Activated CD4-positive, alpha-beta T cell treated with anti-CD3 and anti-CD28 coated beads, Interleukin-2, amount 50 U/mL, for 48 hours (primary cell): ENCODE measurements at places on chromosomes 1 and 21.

GRCh38 chr1:66354311-66355201 is 179.4 kb upstream of the SGIP1 start:
- DNase-seq = no peak

GRCh38 chr1:63793741-63794240 is 20.0 kb downstream of the ROR1 start:
- no peak for DNase-seq

DNA sequence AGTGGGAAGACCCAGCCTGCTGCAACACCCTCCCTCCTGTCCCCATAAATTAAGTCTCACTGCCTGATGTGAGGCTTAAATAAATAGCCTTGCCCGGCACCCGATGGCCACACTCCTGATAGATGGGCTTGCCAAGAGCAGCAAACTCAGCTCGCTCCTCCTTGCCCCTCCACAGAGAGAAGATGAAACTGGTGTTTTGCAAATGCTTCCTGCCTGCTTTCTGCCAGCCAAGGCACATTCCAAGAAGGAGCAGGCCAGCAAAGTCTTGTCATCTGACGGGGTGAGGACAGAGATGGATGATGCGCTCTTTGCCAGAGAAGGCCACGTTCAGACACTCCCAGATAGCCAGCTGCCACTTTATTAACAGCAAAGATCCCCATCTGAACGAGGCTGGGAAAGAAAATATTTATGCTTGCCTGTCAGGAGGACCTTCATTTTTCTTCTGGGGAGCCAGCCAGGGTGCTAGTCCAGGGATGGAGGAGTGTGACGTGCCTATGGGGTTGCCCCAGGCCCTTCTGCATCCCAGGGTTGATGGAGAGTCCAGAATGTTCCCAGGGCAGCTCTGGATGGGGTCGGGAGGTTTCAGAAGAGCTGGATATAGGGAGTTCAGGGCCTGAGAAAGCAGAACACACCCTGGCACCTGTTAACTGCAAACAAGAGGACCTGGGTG is 265.4 kb downstream of the FOXD2 start:
- DNase-seq = no peak

DNA sequence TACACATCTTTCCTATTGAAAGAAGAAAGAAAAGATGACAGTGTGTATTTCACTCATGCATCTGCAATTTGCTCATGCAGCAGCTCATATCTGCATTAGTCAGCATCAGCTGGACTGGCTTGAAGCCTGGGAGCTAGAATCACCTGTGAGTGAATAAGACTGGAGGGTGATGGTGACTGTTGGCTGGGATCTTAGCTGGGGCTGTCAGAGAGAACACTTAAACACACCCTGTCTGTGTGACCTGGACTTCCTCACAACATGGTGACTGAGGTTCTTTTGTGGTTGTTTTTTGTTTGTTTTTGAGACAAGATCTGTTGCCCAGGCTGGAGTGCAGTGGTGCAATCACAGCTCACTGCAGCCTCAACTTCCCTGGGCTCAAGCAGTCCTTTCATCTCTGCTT is 24.9 kb downstream of the KLHDC7A start:
- DNase-seq = no peak

DNA sequence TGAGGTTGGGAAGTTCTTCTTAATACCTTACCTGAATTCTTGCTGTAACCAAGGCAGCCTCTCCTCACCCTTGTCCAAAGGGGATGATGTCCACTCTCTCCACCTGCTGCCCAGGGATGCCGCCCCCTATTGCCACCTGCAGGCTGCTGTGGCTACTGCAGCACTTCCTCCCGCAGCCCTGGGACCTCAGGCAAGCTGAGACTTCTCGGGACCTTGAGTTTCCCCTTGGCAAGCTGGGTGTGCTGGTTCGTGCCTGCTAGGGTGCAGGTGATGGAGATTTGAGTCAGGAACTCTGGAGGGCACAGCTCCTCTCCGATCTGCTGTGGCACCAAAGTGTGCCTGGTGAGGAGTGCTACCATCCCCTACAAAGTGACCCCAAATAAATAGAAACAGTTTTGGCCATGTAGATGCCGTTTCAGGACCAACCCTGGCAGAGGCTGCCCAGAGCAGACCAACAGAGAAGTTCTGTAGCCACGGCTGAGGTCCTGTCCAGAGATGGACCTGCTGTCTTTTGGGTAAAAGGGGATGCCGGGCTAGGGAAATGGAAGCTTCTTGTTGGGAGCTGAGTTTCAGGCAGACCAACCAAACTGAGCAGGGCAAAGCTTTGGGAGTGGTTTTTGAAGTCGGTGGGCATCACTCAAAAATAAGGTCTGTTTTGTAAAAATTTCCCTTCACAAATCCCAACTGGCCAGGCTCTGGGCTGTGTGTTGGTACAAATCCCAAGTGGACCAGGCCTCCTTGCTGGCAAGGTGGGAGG is 31.7 kb downstream of the RUNX3 start:
- peak; percentile 64 for DNase-seq

GRCh38 chr1:208445758-208446203 is 201.6 kb upstream of the PLXNA2 start:
- no peak for DNase-seq

DNA sequence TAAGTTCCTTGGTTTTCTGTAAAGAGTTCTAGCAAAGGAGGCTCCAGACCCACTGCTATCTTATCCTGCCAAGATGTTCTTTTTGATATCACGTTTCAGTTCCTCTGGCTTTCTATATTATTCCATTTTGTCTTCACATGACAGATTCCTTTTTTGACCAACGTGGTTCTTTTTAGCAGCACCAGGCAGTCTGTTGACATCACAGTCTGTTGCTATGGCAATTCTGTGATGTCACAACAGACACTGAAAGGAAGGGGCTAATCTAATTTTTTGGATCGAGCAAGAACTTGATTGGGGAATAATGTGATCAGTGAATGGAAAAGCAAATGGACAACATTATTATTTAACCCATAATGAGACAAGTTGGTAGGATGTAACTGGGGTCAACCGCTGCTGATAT is 64.5 kb upstream of the GOLT1A start:
- no peak for DNase-seq

DNA sequence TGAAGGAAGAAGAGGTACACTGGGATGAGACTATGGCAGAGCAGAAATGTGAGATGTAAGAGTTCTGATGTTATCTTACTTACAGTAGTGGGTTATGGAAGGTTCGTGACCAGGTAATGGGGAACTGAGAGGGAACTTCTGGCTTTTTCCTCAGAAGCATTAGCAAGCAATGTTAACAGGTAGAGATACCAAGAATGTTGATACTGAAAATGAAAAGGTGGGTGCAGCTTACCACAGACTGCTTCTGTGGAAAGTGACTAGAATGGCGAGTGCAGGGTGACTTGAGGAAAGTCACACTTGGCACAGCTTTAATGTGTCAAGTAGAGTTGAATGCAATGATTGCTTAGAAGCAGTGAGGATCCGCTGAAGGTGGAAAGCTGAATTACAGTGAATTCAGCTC is 70.8 kb downstream of the PLA2G4A start:
- DNase-seq = no peak

DNA sequence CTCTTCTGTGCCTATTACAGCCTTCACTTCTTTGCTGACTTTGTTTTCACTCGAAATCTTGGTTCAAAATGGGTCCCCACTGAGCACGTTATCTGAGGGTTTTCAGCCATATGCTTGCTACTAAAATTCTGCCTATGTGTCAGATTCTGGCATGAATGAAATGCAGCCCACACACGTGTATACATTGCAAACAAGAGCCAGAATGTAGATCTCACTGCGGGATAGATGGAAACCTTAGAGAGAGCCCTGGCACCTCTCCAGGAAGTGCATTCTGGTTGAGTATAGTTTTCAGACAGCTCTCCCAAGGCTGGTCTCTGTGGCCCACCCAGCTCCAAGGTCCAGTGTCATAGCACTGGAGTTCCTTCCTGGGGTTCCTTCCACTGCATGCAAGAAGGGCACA is 234.7 kb upstream of the GJB5 start:
- DNase-seq = no peak

DNA sequence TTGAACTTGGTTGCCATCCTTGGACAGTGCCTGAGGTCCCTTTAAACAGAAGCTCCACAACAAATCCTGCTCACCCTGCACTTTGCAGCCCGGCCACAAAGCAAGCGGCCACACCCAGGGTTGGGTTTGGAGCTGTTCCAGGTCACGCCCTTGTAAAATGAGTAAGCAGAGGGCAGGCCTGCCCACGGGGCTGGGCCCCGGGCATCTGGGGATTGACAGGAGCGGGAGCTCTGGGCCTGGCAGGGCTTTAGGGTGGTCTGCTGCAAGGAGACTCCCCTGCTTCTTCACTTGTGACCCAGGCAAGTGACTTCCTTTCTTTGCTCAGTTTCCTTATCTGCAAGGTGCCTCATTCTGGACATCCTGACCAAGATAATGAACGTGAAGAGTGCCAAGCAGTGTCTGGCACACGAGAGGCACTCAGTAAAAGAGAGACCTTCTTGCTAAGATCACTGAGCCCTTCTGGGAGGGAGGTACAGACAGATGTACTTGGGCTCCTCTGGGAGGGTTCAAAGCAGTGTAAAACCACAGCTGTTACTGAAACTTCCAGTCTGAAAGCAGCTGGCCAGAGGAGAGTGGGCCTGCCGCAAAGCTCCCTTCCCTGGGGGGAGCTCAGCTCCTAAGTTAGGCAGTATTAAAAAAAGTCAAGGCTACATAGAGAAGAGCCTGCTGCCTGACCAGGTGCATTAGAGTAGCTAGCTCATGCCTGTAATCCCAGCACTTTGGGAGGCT is 2.6 kb downstream of the E2F2 start:
- DNase-seq = peak; percentile 90

DNA sequence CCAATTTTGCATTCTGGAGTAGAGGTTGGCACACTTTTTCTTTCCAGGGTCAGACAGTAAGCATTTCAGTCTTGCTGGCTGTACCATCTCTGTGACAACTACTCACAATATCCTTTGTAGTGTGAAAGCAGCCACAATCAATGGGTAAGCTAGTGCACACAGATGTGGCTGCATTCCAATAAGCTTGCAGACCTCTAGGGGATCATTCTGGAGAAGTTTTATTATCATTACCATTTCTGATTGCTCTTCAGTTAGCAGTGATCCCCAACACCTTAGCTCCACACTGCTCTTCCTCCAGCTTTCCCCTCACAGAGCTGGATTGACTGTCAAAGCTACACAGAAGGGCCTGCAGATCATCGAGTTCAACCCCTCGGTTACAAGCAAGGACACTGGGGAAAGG is 9.1 kb downstream of the RXRG start:
- DNase-seq = no peak

DNA sequence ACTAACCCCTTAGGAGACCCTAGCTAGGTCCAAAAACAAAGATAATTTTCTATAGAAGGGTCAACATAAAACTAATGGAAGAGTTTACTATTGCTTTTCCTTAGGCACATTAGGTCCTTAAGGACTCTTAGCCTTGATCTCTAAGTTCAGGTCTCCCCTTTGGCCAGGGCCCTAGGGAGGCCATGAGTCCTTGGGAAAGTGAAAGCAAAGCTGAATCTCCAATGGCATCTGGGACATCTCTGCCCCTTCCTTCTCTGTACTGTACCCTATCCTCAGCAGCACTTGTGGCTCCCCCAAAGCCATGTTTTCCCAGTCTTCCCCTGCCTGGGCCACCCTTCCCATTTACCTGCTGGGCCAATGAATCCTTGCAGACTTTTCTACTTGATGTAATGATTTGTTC is 14.3 kb downstream of the IER5 start:
- no peak for DNase-seq

- DNase-seq = no peak
Observed at GRCh38 chr1:197145446-197146024, 934 bp downstream of the ASPM start.

DNA sequence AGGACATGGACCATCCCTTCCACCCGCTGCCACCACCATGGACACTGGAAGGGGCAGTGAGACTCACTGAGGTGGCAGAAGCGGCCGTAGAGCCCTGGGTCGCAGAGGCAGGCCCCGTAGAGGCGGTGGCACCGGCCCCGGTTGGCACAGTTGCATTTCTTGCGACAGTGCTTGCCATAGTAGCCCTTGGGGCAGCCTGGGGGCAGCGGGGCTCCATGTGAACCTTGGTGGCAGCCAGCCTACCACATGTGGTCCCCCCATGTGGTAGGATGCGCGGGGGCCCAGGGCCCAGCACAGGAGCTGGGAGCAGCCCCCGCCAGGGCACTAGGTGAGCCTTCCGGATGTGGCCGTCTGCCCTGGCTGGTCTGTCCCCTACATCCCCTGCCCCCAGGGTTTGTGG is 51.6 kb downstream of the ARHGEF16 start:
- DNase-seq = no peak

DNA sequence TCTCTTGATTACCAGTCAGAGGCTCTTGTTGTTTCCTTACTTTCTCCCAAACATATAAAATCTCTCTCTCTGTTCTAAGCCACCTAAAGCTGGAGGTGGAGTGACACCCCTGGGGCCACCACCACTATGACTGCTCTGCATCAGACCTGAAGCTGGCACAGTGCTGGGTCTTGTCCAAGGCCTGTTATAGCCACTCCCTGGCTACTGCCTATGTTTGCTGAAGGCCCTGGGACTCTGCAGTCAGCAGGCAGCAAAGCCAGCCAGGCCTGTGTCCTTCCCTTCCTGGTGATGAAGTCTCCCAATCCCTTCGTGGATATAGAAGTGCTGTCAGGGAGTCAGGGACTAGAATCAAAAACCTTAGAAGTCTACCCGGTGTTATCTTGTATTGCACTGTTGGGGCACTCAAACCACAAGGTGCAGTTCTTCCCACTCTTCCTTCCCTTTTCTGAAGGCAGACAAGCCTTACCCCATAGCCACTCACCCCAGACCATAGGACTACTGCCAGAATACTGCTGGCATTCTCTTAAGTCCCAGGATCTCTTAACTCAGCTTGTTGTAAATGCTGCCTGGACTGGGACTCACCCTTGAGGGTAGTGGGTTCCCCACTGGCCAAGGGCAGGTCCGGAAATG is 103.1 kb downstream of the RPS6KC1 start:
- DNase-seq = no peak

GRCh38 chr1:119549719-119550132 is 42.7 kb downstream of the HSD3B1 start:
- DNase-seq = peak; percentile 7

- peak; percentile 13 for DNase-seq
Observed at GRCh38 chr1:245156736-245157505, 2.1 kb downstream of the KIF26B start.

DNA sequence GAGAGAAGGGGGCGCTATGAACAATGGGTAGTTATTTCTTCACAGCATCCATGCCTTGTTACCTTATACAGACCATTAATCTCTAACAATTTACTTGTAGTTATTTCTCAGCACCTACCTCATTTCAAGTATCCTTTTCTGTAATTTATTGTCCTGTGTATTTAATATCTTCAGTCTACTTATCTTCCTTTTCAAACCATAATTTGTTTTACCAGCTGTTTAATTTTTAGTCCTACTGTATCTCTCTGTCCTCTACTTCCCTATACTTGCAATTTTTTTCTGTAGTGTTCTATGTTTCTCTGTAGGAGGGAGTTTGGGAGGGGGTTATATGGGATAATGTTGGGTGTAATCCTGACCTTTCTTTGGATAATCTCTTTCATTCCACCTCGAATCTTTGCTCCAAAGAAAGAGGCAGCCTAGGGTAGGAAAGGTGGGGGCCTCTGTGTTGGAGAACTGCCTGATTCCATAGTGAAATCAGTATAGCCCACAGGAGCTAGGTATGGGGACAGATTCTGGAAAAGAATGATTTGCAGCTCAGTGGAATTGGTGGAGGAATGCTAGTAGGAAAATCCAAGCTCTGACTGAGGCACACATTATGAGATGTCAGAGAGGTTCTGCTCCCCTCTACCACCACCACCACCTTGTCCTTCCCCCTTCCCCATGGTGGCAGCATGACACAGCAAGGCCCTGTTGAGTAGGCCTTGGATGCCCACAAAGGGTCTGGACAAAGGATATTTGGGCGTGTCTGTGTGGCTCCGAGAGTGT is 642 bp downstream of the MLLT11 start:
- DNase-seq = no peak
